ENCODE measurements at places on chromosomes 3 and 15.

DNA sequence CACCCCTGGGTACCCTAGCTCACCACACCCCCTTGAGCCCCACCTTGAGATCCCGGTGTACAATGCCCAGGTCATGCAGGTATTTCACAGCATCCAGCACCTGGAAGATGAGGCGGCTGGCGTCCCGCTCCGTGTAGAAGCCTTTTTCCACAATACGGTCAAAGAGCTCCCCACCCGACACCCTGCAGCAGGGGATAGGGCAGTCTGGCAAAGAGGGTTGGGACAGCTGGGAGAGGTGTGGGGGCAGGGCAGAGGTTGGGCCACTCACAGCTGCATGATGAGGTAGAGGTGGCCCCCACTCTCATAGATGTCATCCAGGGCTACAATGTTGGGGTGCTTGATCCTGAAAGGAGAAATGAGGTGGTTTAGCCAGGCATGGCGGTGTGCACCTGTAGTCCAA is 6.9 kb downstream of the CAMK1 start:
- no peak for DNase-seq

DNA sequence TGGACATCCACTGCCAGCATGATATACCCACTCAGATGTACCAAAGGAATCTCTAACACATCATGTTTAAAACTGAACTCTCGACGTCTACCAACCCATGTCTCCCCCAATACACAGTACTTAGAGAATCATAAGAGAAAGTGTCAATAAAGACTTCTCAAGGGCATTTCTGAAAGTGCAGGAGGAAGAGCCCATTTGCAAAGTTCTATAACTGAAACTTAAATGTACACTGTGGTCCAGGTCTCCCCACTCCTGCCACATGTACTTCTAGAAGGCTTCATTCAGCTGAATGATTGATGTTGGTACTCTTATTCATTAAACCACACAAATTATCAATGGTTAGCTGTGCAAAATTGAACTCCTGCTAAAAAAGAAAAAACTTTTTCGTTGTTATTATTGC is 31.8 kb downstream of the HERC1 start:
- DNase-seq: no peak

GRCh38 chr3:29649815-29650547 is 369.1 kb downstream of the RBMS3 start:
- DNase-seq: no peak

DNA sequence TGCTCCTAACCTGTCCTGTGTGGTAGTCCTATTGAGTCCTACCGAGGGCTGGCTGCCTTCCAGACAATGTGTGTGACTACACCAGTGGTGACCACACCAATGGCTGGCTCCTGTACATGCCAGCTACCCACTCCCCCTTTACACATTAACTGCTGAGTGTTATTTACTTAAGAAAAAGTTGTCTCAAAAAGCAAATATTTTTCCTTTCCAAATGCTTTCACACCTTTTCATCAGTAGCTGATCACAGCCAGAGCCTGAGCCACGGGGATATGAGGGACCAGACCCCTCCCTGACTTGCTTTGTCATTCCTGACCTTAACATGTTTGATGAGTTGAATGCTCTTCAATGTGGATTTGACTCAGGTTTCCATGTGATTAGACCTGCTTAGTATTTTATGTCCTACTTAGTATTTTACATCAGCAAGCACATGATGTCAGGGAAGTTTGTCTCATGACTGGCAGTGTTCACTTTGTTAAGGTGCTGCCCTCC is 29.6 kb upstream of the GREM1 start:
- no peak for DNase-seq

DNA sequence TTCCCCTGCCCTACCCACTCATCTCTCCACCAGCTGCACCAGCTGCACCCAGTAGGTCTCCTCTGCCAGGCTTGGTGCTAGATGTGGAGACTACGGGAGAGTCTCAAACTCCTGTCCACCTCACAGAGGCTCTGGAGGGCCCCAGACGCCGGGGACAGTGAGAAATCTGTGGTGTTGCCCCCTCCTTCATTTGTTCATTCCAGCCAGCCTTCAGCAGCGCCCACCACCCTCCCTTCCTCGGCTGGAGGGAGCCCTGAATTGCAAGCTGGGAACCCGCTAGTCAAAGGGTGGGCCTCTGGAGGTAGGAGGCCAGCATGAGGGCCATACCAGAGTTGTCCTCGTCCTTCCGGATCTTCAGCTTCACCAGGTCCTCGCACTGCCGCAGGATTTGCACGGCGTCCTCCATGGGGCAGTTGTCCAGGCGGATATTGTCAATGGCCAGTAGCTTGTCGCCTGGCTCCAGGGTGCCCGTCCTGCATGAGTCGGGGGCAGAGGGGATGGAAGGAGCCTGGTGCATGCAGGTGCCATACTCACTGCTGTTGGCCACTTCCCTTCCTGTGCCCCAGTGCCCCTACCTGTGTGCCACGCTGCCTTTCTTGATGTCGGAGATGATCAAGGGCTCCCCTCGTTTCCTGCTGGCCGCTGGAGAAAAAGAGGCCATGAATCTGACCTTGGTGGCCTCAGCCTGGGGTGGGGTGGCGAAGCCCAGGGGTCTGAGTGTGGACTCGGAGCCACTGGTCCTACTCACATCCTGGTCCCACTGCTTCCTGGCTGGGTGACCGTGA is 29.1 kb downstream of the GRIP2 start:
- DNase-seq: no peak

DNA sequence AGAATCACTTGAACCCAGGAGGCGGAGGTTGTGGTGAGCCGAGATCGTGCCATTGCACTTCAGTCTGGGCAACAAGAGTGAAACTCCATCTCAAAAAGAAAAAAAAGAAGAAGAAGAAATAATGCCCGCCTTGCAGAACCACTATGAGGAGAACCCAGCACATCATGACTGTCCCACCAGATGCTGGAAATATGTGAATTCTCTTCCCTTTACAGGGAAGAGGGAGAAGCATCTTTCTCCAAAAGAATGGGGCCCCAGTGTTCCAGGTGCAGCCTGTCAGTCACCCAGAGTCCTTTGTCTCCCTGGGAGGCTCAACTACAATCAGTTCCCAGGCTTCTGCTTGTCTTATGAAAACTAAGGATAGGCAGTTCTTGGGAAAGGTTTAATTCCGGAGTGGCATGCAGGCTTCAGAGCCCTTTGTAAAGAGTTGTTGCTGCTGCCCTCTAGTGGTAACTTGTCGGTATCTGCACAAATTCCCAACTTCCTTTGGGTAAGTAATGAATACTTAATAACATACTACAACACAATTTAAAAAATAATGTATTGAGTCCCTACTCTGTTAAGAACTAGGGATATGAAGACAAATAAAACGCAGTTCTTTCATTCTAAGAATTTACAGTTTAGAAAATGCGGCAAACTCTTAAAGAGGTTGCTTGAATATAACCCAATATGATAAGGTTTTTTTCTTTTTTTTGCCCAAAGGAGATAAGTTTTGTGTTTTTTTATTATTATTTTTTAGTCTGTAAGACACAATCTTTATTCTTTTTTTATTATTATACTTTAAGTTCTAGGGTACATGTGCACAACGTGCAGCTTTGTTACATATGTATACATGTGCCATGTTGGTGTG is 18.6 kb upstream of the TICRR start:
- DNase-seq: peak; percentile 22

DNA sequence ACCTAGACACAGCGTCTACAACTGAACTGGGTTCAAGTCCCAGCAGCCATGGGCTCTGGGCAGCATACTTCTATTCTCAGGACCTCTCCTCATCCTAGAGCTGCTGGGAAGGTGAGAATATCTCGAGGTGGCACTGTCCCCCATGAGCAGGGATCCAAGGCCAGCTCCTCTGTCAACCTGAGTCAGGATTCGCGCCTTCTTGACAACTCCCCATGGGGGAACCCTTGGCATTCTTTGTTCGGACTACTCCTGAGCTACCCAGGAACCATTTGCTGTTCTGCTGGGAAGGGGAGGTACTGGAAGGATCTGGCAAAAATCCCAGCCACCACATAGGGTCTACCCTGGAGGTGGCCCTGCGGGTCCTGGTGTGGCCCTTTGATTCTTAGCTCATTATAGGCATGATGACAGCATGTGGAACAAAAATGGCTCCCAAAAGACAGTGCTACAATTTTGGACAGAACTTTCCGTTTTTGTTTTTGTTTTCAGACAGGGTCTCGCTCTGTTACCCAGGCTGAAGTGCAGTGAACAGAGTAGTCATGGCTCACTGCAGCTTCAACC is 22.3 kb downstream of the PLXNB1 start:
- DNase-seq: no peak

DNA sequence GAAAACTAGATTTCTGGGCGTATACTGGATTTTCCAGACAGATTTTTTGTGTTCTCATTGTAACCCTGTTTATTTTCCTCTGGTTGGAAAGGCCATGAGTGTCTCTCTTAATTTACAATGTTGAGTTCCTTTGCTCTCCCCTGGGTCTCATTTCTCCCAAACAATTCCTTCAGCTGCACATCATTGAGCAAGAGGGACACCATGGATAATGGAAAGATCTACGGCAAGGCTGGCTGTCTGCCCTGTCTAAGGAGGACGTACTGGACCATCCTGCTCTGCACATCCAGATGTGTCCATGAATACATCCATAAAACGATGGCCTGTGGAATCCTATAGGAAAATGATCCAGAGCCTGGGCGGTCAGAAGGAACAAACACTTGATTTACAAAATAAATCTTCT is 258.1 kb upstream of the MCTP2 start:
- no peak for DNase-seq

DNA sequence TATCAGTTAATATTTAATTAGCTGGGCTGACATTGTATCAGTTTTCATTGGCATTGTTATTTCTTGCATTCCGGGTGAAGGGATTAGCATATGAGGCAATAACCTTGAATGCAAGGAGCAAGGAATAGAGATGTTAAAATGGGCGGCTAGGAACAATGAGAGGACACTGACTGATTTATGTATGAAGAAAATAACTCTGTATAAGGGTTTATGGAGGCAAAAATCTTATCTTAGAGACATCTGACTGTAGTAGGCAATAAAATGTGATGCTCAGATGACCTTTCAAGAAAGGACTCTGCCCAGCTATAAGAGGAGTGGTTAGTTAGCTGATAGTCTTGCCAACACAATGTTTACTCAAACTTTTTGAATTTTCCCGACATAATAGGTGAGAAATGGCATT is 158.3 kb downstream of the EFHB start:
- no peak for DNase-seq

- peak; percentile 14 for DNase-seq
Observed at GRCh38 chr3:140505213-140505612, 172.7 kb upstream of the TRIM42 start.

- no peak for DNase-seq
Observed at GRCh38 chr3:161371441-161372320, at the start of gene SPTSSB. Gene SPTSSB (minus strand): TSS chr3:161371517. CDS start chr3:161346323, 25,194 bp downstream.

DNA sequence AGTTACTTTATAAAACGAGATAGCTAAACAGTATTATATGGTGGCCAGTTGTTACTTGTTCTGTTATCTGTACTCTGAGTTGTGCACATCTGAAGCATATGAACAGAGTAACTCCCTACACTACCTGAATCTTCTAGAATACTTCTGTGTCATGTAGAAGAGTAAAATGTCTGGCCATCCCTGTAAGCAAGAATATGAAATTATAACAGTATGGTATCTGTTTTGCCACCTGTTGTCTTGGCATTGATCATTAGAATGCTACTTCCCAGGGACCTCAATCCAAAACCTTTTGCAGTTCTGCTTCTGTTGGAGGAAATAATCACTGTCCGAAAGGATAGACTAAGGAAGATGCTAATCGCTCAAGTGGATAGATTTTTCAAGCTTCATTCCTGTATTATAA is 1.9 kb downstream of the TEX9 start:
- no peak for DNase-seq

- no peak for DNase-seq
Observed at GRCh38 chr3:83968356-83968755, 990.4 kb upstream of the CADM2 start.

DNA sequence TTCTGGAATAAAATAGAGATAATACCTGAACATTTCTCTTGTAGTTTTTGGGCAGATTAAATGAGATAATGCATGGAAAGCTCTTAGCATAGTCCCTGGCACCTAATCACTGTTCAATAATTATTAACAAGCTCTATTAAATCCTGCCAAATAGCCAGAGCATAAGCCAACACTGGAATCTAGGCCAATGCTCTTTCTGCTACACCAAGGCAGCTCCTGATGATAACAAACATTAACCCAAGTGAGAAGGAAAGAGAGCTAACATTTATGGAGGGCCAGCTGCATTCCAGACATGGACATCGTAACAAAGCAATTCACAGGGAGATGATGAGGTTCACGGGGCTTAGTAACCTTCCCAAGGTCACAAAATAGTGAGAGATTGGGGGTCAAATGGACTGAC is 23.3 kb downstream of the LARP6 start:
- DNase-seq: no peak

DNA sequence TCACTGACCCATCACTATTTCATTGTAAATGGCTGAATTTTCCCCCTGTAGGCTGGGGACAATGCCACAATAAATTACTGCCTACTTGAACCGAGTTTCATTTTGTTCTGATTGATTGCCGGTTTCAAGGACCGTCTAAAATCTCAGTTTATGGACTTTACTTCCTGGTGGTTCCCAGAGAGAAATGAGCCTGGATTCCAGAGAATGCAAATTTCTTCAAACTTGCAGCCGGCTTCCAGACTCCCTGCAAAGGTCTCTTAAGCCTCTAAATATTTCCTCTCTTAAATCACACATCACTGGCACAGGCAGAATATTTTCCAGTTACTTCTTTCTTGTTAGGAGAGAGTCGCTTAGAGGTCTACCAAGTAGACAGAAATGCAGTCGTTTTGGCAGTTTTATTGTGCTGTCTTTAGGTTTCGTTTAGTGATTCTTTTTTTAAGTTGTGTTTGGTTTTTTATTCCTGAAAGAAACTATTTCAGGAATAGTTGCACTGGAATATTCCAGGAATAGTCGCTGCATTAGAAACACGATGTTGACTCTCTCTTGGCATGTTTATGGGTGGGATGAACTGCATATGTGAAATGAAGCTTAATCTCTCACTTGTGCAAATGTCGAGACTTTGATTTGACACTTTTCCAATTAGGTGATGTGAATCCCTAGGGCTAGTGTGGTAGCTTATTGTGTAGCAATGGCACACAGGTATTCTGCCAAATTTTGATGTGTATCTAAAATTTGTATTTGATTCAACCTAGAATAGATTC is 284.1 kb upstream of the NR2E3 start:
- DNase-seq: no peak

DNA sequence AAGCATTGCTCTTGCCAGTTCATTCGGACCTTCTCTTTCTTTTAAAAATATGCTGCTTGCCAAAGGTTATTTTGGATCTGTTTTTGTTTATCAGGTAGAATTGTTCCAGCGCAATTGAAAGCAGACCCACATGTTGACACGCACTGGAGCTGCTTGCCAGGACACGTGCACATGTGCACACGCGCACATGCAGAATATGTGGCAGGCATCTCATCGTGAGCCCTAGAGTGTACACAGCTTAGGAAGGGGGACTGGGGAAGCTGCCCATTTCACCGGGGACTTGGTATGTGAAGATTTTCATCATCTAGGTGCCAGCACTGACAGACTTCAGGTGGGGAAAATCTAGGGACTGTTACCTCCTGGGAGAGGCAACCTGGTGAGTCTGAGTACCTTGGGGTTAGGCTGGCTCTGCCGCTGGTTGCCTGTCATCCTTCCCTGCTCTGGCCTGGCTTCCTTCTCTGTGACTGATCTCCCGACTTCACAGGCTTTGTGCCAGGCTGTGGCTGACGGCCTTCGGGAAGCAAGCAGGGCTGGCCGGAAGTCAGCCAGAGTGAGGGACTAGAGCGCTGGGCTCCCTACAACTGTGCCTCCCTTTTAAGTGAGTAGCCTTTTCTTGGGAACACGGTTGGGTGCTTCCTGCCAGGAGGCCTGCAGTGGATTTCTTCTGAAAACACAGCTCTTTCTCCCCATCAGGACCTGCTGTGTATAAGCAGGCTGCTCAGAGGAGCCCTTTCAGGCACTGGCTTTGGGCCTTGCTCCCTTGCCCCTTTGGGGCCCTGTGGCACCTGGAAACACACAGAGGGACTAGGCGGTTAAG is 129.3 kb downstream of the EEFSEC start:
- no peak for DNase-seq

GRCh38 chr3:111617912-111618601 is 22.9 kb upstream of the ZBED2 start:
- no peak for DNase-seq
